ENCODE measurements at places on chromosomes 5 and 9. TPM values are rescaled to one million over a fixed set of nuclear protein-coding genes. Genes with fewer than 3 reads are reported as not detected.
A peak's percentile ranks its signal among the peaks of the same experiment; 100 is the strongest.

Gene IL5
- not detected for total RNA-seq

Gene GGTA1
- not detected for total RNA-seq

Gene GPR150
- 0.29 TPM for total RNA-seq

Gene CTXN3
- not detected for total RNA-seq

Gene CHMP5
- 71.0 TPM for total RNA-seq

Gene ADCY2
- total RNA-seq: under 0.01 TPM

Gene CDX1
- 0.36 TPM for total RNA-seq

Gene ADRA1B
- total RNA-seq: 0.36 TPM

Gene CDC20B
- not detected for total RNA-seq

Gene SNCAIP
- 6.2 TPM for total RNA-seq

Gene ARL10
- total RNA-seq: 8.3 TPM

Gene LHX2
- not detected for total RNA-seq

Gene PCDHB2
- total RNA-seq: 1.4 TPM

DNA sequence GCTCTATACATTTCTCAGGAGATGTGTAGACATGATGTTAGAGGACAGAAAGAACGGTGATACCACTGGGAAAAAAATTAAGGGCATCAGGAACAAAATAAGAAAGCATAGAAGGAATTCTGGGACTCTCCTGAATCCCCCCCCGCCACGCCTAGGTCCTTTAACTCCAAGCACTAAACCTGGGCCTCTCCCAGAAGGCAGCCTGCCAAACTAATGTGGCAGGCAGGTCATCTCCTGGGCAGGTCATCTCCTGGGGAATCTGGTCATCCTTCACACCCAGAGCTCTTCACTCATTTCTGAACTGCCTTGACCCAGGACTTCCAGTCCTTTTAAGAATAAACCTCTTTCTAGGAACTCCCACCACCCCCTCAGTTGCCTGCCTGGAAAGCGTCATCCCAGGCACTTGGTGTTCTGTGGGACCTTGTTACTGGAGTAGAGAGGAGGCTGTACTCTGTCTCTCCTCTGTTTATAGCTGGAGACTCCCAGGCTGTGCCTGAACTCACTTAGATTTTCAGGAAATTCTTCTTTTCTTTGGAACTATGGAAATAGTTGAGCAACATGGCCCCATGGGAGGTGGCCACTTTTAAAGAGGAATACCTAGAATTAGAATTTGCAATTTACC is 24.1 kb downstream of the PSAT1 start:
- H3K4me3 ChIP-seq: no peak overlapping the region
- peaks cover 29% of the 10 kb centered on the region for H3K36me3 ChIP-seq
- H3K4me1 ChIP-seq: no peaks in the 10 kb centered on the region
- no peak for DNase-seq

GRCh38 chr9:13614060-13614459 is 334.6 kb upstream of the MPDZ start:
- no peaks in the 10 kb centered on the region for H3K4me1 ChIP-seq
- no peaks in the 10 kb centered on the region for H3K36me3 ChIP-seq
- H3K27me3 ChIP-seq: peaks cover 4% of the 10 kb centered on the region
- DNase-seq: no peak
- no peak overlapping the region for H3K4me3 ChIP-seq
- H3K27ac ChIP-seq: no peak overlapping the region

- H3K36me3 ChIP-seq: no peaks in the 10 kb centered on the region
- no peaks in the 10 kb centered on the region for H3K27me3 ChIP-seq
- no peak overlapping the region for H3K4me3 ChIP-seq
- H3K27ac ChIP-seq: no peak overlapping the region
Observed at GRCh38 chr5:84265739-84266550, 118.7 kb downstream of the EDIL3 start.

- no peak overlapping the region for H3K27ac ChIP-seq
- peak; percentile 81 for DNase-seq
- H3K36me3 ChIP-seq: no peaks in the 10 kb centered on the region
- H3K27me3 ChIP-seq: no peaks in the 10 kb centered on the region
- H3K4me3 ChIP-seq: no peak overlapping the region
- H3K4me1 ChIP-seq: peaks cover 38% of the 10 kb centered on the region
Observed at GRCh38 chr9:16245756-16246440, 624.6 kb downstream of the BNC2 start.

GRCh38 chr5:65815161-65815560 is 93.2 kb downstream of the NLN start:
- no peak overlapping the region for H3K4me3 ChIP-seq
- peaks cover 17% of the 10 kb centered on the region for H3K36me3 ChIP-seq
- DNase-seq: no peak
- no peak overlapping the region for H3K27ac ChIP-seq
- no peaks in the 10 kb centered on the region for H3K27me3 ChIP-seq
- H3K4me1 ChIP-seq: peaks cover 19% of the 10 kb centered on the region

DNA sequence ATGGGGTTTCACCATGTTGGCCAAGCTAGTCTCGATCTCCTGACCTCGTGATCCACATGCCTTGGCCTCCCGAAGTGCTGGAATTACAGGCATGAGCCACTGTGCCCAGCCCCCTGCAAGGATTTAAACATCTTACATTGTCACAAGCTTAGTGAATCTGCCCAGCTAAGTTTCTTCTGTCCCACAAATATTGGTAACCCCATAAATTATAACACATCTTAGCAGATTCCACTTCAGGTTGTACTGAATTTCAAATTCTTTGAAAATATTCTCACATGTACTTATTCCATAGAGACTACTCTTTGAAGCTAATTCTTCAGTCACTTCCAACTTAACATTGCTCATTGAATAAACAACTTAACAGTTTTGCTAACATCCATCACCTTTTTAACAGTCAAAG is 13.4 kb upstream of the AFF4 start:
- DNase-seq: no peak
- no peaks in the 10 kb centered on the region for H3K36me3 ChIP-seq
- H3K27ac ChIP-seq: no peak overlapping the region

DNA sequence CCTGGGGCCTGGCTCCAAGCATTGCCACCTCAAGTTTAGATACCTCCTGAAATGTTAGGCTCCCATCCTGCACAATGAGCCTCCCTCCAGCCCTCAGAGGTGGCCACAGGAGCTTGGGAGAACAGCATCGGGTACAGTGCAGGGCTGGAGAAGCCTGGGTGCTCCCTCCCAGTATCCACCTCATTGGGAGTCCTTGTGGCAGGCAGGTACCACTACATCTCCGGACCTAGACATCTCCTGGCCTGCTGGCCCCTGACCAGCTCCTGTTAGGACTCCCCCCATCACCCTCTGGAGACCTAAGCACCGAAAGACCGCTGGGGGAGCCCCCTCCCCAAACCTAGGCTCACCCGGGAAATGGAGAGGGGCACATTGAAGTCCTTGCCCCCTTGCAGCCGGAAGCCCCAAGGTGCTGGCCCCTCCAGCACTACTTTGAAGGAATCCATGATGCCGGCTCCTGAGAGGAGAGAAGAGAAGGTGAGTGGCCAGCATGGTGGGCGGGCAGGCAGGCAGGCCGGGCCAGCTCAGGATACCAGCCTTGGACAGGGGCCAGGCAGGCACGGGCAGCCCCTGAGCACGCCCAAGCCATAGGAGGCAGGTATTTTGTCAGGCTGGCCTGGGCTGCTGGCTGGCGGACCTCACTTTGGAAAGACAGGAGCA is 1.2 kb downstream of the PDLIM7 start:
- peak; percentile 96 for DNase-seq
- H3K4me1 ChIP-seq: peaks cover 54% of the 10 kb centered on the region
- H3K36me3 ChIP-seq: peaks cover 38% of the 10 kb centered on the region
- H3K27me3 ChIP-seq: no peaks in the 10 kb centered on the region

GRCh38 chr5:6979061-6979460 is 265.8 kb downstream of the TENT4A start:
- DNase-seq: no peak
- no peaks in the 10 kb centered on the region for H3K4me1 ChIP-seq
- H3K27me3 ChIP-seq: no peaks in the 10 kb centered on the region
- H3K36me3 ChIP-seq: no peaks in the 10 kb centered on the region
- no peak overlapping the region for H3K27ac ChIP-seq

DNA sequence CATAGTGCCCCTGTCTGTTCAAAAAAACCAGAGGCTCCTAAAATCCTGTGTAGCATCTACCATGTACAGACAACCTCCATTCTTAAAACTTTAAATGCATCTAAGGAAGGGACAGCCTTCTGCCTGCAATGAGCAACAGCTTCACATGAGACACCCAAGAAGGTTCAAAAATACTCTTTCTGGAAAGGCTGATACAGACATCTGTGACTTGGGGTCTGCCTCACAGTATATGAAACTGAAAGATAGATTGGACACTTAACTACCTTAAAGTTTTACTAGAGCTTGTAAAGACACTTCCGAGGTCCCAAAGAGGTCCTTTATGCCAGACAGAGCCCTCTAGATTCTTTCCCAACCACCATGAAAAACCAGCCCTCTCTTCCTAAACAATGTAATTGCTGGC is 28.2 kb upstream of the CATSPER3 start:
- no peaks in the 10 kb centered on the region for H3K27me3 ChIP-seq
- H3K27ac ChIP-seq: no peak overlapping the region
- H3K4me3 ChIP-seq: no peak overlapping the region
- H3K36me3 ChIP-seq: no peaks in the 10 kb centered on the region

DNA sequence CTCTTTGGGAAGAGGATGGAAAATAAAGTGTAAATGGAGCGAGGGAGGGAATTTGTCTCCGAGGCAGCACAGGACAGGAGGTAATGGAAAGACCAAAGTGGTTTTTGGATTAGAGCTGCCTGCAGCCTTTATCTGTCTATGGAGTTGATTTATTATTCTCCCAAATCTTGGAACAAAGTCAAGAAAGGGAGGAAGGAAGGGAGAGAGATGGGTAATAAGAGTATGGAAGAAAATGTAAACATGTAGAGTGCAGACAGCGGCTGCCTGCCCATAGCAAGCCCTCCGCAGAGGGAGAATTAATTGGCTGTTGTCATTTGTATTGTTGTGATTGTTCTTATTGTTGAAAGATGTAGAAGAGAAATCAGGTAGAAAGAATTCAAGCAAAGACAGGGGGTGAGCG is 15.7 kb downstream of the KCNIP1 start:
- no peak overlapping the region for H3K27ac ChIP-seq
- peaks cover 17% of the 10 kb centered on the region for H3K4me1 ChIP-seq
- peaks cover 11% of the 10 kb centered on the region for H3K27me3 ChIP-seq
- no peaks in the 10 kb centered on the region for H3K36me3 ChIP-seq
- H3K4me3 ChIP-seq: no peak overlapping the region

Measured in osteoblast (primary cell).